ENCODE measurements at places on chromosomes 7 and 10.
A peak's percentile ranks its signal among the peaks of the same experiment; 100 is the strongest.

GRCh38 chr10:72260239-72260975 lies 13.3 kb upstream of the DDIT4 start:
- no peak for DNase-seq

DNA sequence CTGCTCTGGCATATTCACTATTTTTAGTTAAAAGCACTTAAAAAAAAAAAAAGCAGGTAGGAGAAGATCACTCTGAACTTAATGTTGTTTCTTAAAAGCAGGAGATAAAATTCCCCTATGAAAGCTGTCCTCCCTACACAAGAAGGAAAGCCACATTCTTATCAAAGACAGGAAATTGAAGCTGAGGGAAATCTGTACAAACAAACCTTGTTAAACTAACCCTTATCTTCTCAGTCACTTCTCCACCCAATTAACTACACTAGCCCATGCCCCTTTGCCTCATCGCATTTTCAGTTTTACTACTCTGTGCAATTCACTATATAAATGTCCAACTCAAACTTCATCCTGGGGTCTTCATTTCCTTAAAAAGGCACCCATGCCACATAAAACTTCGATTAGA lies 2.7 kb upstream of the CDCA7L start:
- DNase-seq: no peak

DNA sequence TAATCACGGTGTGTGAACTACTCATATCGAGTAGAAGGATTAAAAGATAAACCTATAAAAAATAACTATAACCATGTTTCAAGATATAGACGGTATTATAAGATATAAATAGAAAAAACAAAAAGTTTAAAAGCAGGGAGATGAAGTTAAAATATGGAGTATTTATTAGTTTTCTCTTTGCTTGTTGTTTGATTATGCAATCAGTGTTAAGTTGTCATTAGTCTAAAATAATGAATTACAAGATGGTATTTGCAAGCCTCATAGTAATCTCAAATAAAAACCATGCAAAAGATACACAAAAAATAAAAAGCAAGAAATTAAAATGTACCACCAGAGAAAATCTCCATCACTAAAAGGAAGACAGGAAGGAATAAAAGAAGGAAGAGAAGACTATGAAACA lies 83.3 kb downstream of the TES start:
- no peak for DNase-seq

DNA sequence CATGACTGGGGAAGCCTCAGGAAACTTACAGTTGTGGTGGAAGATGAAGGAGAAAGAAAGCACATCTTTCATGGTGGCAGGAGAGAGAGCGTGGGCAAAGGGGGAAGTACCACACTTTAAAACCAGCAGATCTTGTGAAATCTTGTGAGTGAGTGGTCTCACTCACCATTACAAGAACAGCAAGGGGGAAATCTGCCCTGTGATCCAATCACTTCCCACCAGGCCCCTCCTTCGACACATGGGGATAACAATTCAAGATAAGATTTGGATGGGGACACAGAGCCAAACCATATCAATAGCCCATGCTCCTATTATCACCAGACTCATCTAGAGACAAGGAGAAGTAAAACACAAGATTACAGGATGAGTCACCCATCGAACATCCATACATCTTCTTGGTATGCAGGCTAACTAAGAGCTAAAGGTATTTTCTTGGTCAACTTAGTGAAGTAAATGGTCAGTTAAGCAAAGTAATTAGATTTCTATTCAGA lies 55.3 kb upstream of the YAE1 start:
- DNase-seq: no peak

GRCh38 chr7:37041461-37041860 lies 317.2 kb upstream of the AOAH start:
- no peak for DNase-seq

GRCh38 chr7:381211-382042 lies 91.5 kb downstream of the FOXL3 start:
- no peak for DNase-seq

GRCh38 chr7:133234961-133235875 lies 17.7 kb upstream of the EXOC4 start:
- DNase-seq: peak; percentile 13

DNA sequence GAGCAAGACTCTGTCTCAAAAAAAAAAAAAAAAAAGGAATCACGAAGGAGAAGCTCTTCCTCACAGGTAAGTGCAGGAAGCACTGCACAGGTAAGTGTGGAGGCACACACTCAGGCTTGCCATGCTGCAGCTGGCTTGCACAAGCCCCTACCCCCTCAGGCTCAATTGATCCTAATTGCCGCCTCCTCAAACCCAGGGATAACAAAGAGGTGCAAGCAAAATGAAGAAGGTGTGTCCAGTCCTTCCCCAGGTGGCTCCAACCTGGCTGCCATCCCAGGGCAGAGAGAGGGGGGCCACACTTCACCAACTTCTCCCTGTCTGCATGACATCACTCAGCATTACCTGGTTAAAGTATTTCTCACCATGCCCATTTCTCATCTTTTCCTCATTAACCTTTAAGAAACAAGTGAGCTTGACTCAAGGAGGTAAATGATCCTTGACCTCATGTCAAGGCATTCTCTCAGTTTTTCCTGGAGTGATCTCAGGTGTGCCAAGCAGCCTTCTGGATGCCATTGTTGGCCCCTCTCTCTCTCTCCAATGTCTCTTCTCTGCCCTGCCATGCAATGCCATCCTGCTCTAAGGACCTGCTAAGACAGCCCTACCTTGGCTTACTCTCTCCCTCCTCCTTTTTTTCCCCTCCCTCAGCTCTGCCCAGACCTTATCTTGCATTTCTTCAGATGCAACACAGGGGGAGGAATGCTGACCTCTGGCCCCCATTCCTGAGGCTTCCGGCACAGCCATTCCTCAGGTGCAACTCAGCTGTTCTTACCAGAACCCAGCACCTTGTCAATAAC lies 13.0 kb upstream of the TRPV6 start:
- DNase-seq: no peak

DNA sequence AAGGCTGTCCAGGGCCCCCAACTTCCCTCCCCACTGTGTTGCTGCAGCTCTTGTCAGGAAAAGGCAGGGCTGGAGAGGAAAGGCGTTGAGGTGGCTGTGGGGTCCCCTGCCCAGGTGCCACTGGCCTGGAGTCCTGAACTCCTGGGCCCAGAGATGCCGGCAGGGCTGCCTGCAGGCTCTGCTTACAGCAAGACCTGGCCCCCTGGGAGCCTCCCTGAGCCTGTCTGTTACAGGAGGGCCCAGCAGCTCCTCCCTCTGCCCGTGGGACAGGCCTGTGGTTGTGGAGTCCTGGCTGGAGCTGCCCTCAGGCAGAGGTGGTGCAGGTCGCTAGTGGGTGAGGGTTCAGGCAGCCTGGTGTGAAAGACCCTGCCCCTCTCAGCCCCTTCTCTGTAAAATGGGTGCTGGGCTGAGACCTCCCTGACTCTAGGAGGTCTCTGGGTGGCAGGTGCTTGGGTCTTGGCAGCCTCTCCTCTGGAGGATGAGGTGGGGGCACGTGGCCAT lies 9.9 kb downstream of the ANTXRL start:
- no peak for DNase-seq

DNA sequence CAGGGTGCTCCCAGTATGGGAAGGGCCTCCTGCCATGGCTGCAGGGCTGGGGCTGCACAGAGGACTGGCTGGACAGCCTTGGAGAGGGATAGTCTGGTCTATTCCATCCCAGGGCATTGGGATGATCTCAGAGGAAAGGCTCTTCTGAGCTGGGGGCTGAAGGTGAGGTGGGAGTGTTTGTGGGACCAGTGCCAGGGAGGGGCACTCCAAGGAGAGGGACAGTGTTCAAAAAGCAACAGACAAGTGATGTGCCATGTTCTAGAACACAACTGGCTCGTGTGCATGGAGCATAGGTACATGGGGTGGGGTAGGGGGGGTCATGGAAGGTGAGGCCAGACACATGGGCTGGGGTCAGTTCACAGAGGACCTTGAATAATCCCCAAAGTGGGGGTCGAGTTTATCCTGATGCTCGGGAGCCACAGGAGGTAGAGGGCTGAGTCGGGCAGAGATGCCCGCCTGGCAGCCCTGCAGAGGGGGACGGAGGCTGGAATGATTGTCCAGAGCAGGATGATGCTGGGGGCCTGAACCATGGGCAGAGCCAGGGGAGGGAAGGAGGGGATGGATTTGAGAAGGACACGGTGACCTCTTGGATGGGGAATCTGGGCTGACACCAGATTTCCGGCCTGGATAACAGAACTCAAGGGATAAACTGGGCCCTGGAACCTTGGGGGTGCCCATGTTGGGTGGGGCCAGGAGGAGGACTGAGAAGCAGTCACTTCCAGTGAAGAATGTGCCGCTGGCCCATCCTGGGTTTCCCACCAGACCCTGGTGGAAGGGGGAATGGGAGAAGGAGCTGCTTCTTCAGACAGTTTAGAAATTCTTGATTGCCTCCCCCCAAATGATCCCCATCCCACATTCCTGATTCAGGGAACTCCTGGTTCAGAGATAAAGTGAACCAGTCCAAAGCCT lies 50.4 kb downstream of the NEURL1 start:
- DNase-seq: no peak

GRCh38 chr7:70595370-70595754 lies 536.6 kb upstream of the GALNT17 start:
- no peak for DNase-seq

- no peak for DNase-seq
Observed at GRCh38 chr7:116075351-116076145, 45.0 kb upstream of the TFEC start.

GRCh38 chr7:55517191-55517633 lies 55.1 kb downstream of the VOPP1 start:
- DNase-seq: no peak

- DNase-seq: no peak
Observed at GRCh38 chr7:5500777-5501350, 77.2 kb upstream of the TNRC18 start.

DNA sequence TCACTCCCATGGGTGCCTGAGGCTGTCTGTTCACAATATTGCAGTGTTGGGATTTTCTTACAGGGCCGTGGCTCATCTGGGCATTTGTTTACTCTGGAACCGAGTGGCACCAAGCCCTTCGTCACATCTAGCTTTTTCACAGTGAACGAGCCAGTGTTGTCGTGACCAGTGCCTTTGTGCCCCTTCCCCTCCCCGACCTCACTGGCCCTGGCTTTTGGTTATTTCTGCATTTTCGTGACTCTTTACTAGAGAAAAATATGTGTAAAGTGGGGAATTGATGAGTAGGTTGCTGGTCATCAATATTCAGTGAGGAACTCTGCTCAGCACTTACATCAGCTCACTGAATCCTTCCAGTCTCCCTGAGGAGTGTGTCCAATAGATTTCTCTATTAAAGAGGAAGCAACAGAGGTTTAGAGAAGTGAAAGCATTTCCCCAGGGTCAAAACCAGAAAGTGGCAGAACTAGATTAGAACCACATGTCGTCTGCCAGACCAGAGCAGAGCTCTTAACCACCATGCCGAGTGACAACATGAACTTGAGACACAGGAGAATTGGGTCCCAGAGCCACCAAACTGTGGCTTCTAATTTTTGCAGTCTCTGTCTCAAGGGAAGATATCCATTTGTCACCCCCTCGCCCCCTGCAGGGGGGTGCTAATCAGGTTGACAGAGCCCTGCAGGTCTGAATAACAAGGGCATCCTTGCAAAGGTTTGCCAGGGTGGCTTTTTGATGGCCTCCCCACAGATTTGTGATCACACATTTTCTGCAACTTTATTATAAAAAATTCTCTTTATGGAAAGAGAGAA lies 125.3 kb downstream of the CHN2 start:
- DNase-seq: no peak

- no peak for DNase-seq
Observed at GRCh38 chr10:69732147-69732825, 69.4 kb upstream of the COL13A1 start.

DNA sequence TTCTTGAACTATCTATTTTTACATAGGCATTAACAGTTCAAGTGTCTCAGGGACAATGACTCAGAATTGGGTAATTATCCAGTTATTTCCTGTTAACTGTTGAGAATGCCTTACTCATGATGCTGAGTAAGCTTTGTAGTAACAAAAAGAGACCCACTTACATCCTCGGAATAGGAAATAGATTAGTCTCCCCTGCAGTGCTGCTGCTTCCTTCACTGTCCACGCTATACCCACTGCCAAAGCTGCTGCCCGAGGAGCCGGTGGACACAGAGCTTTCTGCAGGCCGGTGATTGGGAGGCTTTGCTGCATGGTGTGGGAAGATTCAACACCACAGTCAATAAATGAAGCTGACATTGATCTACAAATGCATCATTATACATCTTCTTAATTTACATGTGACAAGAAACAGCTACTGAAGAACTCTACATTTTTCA lies 357.1 kb downstream of the PCLO start:
- peak; percentile 84 for DNase-seq

- DNase-seq: no peak
Observed at GRCh38 chr10:131909929-131910328, 9.1 kb downstream of the PPP2R2D start.

DNA sequence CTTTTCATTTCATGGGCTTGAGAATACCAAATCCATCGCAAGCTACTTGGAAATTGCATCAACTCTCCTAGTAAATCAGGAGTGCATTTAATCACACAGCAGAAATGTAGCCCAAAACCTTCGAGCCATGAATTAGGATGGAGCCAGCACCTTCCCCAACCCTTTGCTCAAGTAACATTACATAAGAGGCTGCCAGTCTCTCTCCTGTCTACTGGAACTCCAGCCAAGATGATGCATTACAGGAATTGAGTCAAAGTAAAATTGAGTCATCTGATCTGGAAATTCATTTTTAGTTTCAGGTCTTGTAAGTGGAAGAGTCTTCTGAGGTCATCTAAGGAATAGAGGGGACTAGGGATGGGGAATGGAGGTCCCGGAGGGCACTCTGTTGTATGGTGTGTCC lies 69.7 kb upstream of the FHIP2A start:
- DNase-seq: peak; percentile 66

GRCh38 chr7:149147752-149148653 lies 750 bp downstream of the ZNF398 start:
- no peak for DNase-seq

- DNase-seq: no peak
Observed at GRCh38 chr10:124151466-124152095, 58.2 kb upstream of the CHST15 start.

DNA sequence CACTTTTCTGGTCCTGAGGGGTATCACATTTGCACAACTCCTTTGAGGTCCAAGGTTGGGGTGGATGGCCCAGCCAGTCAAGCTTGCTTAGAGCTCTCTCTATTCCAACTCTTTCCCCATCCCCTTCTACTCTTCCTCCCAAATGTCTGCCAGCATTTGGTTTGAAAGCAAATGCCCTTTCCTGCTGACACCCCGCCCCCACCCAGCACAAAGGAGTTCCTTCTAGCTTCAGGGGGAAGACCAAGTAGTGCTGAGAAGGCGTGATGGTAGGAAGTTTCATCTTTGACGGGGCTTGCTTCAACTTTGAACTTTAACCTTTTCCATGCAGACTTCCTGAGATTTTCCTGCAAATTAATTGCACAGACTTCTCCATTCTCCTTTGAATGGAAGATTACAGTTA lies 137.5 kb upstream of the TCF7L2 start:
- DNase-seq: no peak

DNA sequence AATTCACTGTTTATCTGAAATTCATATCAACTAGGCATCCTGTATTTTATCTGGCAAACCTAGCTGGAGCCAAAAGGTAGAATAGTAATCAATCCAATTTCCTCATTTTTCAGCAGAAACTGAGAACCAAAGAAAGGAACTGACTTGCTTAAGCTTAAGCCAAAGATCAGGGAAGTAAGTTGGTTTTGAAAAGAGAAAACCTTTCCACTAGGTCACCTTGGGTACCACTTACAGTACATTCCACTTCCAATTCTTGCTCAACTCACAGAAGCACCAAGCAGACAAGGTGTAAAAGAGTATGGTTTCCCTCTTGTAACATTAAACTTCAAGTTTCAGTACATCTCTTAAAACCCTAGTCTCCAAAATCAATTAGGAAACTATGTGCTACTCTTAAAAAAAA lies 79.6 kb downstream of the ZFAND4 start:
- no peak for DNase-seq
